Activated naive CD4-positive, alpha-beta T cell treated with Interleukin-2 at 50 U/mL for 16 hours (primary cell): ENCODE measurements at places on chromosomes 1 and 21.

DNA sequence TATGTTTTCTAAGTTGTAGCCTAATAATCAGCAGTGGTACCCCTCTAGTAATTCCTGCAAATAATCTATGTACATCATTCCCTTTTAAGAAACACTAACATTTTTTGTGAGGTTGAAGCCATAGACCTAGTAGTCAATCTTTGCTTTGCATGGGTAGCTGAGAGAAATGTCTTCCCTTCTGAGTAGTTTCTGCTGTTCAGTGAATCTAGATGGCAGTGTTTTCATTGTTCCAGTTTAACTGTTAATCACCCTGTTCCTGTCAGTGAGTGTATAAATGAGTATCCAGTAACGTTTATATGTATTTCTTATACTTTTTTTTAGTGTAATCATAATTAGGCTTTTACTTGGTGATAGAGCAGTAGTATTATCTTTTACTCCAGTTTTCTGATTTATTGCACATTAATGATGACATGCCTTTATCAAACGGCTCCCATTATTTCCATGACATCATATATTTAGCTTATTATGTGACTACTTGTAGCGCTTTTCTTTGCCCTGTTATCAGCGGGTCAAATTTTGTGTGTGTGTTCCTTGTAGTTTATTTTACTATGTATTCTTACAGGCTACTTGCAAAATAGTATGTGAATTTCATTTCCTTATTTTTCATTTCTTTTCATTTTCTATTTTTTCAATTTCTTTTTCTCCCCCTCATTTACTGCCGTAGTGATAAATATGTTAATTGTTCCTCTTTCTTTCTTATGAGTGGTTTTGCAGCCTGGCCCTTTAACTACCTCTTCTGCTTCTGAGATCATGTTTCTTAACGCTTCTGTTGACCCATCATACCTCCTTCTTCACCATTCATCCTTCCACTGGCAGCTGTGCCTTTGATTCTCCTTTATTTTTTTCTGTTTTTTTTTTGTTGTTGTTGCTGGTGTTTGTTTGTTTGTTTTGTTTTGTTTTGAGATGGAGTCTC, 18.8 kb downstream of the CEP350 start:
- no peak for DNase-seq

GRCh38 chr1:90911353-90911752, 110.5 kb downstream of the ZNF644 start:
- no peak for DNase-seq

DNA sequence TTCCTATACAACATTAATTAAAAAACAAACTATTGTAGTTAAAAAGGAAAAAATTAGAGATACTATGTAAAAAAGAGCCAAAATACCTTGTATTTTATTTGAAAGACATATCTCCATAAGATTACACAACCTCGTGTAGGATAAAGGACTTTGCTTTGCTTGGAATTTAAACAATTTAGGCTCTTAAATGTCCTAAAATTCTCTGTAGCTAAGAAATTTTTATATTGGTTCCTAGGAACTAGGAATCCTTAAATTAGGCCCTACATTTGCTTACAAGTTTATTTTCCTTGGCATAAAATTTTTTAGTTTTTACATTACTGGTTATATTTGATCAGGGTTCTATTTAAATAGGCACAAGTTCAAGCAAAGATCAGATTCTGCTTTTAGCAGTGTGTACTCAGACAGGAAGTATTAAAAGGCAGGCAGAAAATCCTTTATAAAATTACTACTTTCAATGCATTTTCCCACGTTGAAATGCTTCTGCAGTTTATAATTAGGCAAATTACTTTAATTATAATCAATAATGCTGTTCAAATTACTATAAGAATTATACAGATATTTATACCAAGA, 3.4 kb upstream of the ANGPTL3 start:
- no peak for DNase-seq

GRCh38 chr1:2152954-2153353, 41.6 kb downstream of the FAAP20 start:
- DNase-seq = no peak

- DNase-seq = peak; percentile 30
Observed at GRCh38 chr1:99685516-99686180, 39.7 kb downstream of the PALMD start.

DNA sequence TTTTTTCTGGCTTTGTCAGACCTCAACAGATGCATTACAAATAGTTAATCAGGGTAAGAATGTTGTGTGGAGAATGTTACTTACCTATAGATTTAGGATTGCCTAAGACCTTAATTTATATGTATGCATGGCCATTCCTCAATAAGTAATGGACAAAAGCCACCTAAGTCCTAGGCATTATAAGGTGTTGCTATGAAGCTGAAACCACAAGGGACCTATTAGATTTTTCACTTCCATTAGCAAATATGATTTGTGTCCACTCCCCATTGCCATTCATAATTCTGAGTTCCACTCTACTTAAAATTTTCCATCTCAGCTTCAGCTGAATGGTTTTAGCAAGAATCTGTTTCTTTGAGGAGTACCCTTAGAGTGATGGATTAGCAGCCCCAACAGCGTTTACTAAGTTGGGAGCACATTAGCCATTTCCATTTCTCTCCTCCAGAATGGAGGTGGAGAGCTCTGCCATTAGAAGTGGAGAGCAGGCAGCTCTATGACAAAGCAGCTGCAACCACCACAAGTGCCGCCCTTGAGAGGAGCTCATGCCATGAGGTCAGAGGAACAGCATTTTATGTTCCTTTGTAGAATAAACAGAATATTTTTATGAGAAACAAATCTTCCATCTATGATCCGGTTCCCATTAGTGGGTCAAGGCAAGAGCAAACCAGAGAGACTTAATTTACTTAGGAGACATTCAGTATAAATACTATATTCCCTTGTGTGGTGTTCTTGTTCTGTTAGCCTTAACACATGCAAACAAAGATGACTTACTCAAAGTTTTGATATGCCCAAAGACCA, 28.9 kb upstream of the C1orf87 start:
- DNase-seq = no peak

- DNase-seq = peak; percentile 58
Observed at GRCh38 chr1:36342426-36343185, 19.2 kb upstream of the EVA1B start.

GRCh38 chr21:36200081-36200561, 43.5 kb downstream of the DOP1B start:
- DNase-seq = no peak

- DNase-seq = no peak
Observed at GRCh38 chr1:155942578-155943141, 1.2 kb downstream of the RXFP4 start.

DNA sequence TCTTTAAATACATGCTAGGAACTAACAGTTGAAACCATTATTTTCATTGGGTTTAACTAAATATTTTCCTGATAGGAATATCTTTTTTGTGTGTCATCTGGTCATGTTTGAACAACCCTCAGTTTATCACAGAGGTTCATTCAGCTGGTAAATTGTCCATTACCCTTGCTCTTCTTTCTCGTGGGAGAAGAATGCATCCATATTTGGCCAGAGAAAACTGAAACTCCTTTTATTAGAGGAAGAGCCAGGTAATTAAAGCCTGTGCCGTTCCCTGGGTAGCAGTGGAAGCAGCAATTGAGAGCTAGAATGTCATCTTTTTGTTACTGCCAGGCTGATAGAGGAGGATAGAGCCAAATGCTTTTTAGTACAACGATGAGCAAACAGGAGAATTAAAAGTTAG, 587.2 kb upstream of the ZRANB2 start:
- no peak for DNase-seq

DNA sequence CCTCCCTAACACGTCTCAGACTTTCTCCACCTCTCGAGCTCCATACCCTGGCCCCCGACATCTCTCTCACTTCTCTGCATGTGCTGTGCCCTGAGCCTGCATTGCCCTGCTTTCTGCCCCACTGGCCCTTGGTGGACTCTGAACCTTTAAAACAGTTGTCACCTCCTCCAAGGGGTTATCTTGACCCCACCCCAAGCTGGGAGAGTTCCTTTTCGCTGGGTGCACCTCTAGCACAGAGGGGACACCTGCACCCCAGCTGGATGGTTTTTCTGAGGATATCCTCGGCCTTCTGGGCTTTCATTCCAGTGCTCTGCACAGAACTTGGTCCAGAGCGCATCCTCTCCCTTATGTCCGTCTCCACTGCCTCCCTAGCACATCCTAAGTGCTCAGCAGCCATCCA, 4.2 kb upstream of the CDCP2 start:
- no peak for DNase-seq

- no peak for DNase-seq
Observed at GRCh38 chr1:219990782-219991510, 55.4 kb downstream of the EPRS1 start.

- no peak for DNase-seq
Observed at GRCh38 chr1:110494522-110495406, 24.2 kb downstream of the KCNA10 start.

GRCh38 chr1:6110326-6110725, 64.6 kb downstream of the KCNAB2 start:
- DNase-seq = no peak

GRCh38 chr21:35648512-35648911, 411.8 kb downstream of the SETD4 start:
- no peak for DNase-seq

DNA sequence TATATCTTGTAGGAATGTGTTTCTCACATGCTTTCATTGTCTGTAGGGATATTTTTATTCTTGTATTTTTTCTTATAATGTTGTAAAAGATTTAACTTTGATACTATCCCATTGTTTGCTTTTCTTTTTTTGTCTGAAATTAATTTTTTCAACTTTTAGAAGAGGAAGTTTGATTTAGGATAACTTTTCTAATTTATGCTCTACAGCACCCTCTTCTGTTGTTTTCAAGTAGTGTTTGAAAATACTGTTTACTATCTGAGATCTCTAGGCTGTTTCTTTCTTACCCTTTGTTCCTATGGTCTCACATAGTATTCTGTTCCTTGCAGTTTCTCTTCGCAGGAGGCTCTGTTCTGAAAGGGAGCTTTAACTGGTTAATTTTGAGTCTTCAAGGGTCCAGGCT, 21.9 kb downstream of the ABCD3 start:
- DNase-seq = no peak

DNA sequence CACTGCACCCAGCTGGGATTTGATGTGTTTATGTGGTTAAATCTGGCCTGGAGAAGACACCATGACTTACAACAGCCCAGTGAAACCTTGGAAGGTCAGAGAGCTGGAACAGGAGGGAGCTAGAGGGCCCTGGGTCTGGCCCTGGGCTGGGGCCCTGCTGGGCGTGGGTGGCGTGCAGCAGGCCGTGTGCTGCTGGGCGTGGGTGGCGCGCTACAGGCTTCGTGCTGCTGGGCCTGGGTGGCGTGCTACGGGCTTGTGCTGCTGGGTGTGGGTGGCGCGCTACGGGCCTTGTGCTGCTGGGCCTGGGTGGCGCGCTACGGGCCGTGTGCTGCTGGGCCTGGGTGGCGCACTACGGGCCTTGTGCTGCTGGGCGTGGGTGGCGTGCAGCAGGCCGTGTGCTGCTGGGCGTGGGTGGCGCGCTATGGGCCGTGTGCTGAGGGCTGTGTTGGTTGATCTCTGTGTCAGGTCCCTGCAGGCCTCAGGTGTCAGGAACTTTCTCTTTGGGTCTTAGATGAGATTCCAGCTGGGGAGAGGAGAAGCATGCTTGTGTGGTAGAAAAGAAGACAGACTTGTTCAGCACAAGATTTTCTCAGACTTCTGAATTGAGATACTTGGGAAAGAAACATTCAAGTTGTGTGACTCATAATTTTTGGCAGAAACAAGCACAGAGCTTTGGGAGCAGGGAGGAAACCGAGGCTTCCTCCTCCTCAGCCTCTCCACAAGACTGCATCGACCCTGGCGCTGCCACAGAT, 66.0 kb downstream of the COL18A1 start:
- DNase-seq = peak; percentile 64

DNA sequence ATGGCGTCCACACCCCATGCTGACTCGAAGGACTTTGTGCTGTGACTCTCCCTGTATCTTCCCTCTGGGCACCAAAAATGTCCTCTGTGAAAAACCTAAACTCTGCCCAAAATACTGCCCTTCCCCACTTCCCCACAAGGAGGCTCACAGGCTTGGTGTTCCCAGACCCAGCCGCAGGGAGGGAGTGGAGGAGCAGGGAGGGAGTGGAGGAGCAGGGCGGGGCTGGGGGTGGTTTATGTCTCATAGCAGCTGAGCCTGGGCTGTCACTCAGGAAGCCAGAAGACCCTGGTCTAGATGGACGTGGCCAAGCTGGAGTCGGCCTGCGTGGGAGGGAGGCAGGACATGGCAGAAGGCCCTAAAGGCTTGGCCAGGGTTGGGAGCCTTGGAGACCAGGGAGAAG, 461.7 kb downstream of the PTPRU start:
- DNase-seq = no peak

DNA sequence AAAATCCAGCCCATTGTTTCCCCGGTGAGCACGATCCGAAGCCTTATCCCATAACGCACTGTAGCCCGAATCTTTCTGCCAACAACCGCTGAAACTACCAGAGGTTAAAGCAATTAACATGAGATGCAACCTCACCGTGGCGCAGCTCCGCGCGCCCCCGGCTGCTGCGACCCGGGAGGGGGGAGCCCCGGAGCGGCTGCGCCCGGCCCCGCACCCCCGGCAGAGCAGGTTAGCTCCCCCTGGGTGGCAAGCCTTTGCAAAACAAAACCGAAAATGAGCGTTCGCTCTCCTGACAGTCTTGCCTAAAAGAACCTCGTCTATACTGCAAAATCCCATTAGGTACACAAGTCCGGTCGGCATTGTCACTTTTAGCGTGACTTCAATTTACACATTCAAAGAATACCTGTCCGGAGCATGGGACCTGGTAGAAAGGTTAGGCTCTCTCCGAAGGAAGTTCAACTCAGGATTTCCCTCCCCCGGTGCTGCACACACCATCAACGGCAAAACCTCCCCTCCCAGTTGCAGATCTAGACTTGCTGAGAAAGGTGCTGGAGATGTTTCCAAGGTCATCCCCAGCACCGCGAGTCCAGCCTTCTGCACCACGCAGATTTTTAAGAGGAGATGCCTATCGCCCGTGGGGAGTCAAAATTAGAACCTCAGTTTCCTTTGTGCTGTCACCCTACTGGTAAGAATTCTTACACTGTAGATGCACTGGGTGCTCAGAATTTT, 107.5 kb downstream of the ZNF281 start:
- DNase-seq = peak; percentile 65

- no peak for DNase-seq
Observed at GRCh38 chr1:205481218-205481617, 23.3 kb upstream of the CDK18 start.

DNA sequence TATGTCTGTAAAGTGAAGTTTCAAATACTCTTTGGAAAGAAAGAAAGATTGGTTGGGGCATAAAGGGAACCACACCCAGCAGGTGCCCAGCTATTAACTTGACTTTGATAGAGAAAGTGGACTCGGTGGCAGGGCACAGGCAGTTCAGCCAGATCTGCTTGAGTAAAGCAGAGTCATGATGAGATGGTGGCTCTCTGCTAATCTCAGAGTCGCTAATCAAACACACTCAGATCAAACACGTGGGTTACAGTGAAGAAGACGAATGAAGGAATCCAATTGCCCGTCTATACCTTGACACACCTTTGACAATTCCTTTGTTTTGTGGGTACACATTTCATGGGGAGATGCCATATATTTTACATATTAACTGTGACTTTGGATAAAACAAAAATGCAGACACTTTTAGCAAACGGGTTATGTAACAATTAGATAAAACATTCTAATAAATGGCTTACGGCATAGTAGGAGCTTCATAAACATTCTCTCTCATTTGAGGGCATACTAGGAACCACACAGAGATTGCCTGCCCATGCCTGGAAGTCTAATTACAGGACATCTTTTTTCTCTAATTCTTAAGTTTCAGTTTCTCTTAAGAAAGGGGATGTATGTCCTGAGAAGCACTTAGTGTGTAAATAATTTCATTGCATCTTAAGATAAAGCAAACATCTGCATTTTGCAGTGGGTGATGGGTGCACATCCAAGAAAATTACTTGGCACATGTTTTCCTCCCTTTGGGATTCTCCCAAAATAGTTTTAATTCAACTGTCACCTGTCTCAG, 7.2 kb downstream of the CBR1 start:
- DNase-seq = no peak

- DNase-seq = no peak
Observed at GRCh38 chr1:174072581-174072980, 50.4 kb upstream of the RC3H1 start.
